NCI-H774 (cell line): ENCODE measurements at places on chromosomes 1 and 21.

DNA sequence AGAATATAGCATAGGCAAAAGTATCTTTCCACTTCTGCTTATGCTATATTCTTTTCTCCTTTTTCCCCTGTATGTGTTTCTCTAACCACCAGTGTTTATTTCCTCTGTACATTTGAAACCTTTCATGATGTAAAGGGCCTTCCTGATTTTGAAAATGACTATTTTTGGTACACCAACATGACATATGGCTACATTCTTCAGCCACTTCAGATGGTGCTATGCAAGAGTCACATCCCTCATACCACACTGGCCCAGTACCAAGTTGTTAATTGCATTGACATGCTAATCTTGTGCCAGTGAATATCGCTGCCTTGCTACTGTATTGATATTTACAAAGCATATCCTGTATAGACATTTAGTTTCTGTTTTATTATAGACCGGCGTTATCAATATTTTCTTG, 408.7 kb downstream of the NCAM2 start:
- DNase-seq, result no peak

GRCh38 chr1:116847688-116848531, 61.8 kb upstream of the PTGFRN start:
- DNase-seq, result no peak

GRCh38 chr1:237199026-237199425, 157.0 kb downstream of the RYR2 start:
- DNase-seq, result no peak

DNA sequence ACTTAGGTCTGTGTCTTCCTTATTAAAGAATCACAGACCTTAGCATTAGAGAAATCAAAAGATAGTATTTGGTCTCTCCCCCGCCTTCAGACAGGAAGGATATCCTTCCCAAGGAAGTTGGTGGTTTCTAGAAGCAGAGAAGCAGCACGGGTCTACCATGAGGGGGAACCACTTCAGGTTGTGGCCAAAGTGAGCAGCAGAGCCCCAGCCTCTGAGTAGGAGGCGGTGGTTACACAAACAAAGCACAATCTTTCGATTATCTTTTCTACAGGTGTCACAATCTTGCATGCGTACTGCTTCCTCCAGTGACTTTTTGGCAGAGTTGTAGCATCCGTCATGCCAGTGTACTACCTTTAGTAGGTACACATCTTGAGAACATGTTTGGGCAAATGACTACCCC, 8.8 kb downstream of the PGLYRP4 start:
- DNase-seq, result no peak

DNA sequence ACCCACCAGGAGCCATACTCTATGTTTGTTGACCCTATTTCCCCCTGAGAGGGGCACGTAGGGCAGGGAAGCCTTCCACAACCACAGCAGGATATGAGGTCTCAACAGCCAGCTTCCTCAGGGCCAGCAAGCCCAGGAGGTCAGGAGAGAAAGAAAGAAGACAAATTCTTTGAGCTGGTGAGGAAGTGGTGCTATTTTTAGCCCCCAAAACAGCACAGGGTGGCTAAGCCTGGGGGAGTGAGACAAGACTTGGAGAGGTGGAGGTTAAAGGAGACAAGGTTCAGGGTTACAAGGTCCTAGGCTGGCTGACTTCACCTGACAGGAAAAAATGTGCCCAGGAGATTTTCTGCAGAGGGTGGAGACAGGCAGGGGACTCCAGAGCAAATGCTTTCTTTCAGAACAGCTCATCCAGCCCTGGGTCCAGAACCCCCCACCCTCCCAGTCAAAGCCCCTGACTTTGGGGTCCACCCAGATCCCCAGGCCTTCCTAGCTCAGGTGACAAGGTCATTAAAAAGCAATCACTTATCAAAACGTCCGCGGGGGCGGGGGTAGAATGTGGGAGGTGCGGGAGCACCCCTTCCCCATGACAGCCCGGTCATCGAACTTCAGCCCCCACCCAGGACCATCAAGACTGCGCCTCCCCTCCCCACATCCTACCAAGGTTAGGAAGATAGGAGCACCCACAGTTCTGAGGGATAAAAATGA, 1.3 kb downstream of the SV2A start:
- no peak for DNase-seq

DNA sequence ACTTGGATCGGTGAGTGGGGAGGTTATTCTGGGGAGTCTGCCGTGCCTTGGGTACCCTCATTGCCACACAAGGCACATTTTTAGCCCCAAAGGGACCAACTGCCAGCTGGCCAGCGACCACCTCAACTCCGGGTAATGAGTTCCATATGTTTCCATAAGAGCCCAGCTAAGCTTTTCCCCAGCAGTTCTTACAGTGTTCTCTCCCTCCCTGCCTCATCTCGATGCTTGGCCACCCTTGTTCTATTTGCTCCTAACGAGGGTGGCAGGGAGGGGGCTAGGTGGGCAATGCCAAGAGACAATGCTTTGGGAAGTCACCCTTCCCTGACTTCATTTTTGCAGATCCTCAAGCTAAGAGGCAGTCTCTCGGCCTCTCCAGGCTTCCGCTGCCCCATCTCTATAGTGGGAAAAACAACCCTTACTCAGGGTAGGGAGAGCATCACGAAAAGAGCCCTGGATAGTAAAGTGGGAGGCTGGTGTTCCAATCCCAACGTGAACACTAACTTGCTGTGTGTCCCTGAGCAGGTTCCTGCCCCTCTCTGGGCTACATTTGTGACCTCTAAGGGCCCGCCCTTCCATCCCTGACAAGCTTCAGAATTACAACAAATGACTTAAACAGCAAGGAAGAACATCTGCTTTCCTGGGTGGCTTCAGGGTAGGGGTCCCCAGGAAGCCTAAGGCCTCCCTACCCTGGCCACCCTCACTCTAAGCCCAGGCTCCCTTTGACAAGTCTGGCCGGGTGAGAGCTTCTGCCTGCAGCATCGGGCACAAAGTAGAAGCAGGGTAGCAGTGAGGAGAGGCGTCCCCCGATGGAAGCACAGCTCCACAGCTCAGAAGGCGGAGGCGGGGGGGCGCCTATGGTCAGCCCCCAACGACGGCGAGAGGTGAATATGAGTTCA, 5.8 kb downstream of the ID3 start:
- DNase-seq, result no peak

- no peak for DNase-seq
Observed at GRCh38 chr1:41386196-41386663, 25.0 kb downstream of the FOXO6 start.

DNA sequence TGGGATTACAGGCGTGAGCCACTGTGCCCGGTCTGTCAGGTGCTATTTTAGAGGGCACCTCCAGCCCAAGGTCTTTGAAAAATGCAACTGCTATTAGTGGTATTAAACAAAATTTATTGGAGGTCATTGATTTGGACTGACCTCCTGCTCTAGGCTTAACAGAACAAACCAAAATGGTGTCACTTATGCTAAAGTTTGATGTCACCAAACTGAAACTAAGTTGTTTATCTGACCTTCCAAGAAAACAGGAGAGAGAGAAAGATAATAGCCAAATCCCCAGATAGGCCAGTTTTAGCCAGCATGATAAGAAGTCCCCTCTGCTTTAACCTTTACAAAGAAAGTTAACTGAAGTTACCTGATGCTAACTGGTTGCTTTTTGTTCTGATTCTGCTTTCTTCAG, 8.1 kb upstream of the INAVA start:
- no peak for DNase-seq

DNA sequence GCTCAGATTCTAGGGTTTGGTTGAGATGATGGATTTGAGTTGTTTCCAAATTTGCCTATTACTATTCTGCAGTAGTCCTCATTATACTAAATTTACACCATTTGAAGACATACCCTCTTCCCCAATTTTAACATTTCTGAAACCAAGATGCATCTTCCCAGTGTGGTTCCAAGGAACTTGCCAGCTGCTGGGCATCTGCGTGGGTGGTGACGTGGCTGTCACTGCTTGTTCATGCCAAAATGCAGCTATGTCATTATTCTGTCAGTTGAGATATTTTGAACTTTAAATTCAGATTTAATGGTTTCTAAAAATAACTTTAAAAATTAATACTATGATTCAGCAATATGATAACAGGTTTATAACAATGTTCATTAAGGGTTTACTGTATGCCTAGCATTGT, 1.2 kb downstream of the ZFP69 start:
- DNase-seq, result no peak

DNA sequence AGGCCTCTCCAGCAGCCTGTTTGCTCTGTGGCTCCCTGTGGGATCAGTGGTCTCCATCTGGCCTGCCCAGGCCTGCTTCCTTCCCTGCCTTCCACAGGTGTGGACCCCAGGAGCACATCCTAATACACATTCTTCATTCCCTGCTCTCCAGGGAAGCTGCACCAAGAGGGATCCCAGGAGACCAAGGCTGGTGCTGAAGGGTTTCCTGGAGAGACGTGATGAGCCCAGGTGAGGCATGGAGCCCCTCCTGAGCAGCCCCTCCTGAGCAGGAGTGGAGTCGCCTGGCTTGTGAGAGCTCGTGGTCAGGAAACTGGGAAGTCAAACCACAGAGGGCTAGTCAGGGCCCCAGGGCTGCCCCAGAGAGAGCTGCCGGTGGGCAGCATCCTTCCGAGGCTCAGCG, 561.4 kb downstream of the MATN1 start:
- no peak for DNase-seq

DNA sequence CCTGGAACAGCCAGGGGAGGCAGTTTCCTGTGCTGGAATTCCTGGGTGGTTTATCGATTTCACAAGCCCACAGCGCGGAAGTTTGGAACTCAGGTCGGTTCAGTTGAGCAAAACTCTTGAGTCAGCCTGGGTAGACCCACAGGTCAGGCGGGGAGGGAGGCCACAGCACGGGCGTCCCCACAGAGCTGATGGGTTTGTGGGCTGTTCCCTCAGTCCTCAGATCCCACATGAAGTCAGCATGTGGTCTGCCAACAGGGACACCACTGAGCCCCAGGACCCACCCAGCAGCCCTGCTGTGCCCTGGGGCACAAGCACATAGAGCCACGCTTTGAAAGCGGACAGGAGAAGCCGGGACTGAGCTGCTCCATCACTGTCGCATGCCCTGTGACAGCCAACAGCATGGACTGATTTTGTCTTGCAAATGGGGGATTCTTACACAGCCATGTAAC, 17.4 kb downstream of the BMP8A start:
- DNase-seq, result no peak

GRCh38 chr1:184510110-184510509, 123.3 kb downstream of the C1orf21 start:
- DNase-seq, result no peak

DNA sequence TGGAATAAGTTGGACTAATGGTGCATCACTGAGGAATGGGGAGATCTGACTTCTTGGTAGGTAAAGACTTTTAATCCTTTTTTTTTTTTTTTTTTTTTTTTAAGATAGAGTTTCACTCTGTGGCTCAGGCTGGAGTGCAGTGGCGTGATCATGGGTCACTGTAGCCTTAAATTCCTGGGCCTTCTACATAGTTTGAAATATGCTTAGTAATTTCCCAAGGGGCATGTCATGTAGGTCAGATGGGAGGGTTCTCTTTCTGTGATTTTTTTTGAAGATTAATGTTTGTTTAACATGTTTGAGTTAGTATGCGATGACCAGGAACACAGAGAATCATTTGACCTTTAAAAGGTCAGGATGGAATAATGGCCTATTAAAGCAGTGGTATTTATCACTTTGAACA, 129.1 kb downstream of the S1PR1 start:
- no peak for DNase-seq

DNA sequence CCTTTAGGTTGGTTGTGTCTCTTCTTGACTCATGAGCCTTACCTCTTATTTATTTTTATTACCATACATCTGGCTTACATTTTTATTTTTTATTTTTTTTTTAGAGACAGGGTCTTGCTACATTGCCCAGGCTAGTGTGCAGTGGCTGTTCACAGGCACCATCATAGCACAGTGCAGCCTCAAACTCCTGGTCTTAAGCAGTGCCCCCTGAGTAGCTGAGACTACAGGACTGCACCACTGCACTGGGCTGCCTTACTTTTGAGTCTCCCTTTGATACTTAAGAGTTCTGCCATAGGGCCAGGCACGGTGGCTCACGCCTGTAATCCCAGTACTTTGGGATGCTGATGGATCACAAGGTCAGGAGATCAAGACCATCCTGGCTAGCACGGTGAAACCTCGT, 76.4 kb upstream of the MACF1 start:
- no peak for DNase-seq

DNA sequence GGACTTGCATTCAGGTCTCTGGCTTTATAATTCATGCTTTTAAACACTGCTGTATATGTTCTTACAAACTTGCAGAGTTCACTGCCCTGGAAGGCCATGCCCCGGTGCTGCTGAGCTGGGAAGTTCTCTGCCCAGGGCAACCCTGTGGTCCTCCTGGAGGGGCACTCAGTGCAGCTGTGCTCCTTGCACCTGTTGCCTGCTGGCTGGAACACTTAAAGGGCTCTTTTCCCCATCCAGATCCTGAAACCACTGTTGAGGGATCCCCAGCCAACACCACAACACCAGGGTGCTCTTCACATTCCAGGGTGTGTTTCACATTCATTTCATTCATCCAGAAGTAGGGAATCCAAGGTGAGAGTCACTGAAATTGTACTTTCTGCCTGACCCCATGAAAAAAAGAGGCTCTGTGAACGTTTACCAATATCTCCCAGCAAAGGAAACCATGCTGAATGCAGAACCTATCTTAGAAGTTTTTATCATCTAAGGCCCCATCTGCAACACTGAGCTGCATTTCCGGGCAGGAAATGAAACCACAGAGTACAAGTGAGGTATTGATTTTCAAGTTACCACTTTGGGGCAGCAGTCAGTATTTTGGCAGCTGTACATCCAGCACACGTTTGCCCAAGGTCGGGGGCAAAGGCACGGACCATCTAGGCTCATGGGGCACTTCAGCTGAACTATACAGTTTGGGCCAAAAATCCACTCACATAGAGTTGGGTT, 16.4 kb upstream of the KIAA0040 start:
- no peak for DNase-seq

- DNase-seq, result no peak
Observed at GRCh38 chr1:102466487-102466886, 469.8 kb upstream of the OLFM3 start.

GRCh38 chr1:96028071-96028470, 693.5 kb upstream of the PTBP2 start:
- DNase-seq, result no peak

DNA sequence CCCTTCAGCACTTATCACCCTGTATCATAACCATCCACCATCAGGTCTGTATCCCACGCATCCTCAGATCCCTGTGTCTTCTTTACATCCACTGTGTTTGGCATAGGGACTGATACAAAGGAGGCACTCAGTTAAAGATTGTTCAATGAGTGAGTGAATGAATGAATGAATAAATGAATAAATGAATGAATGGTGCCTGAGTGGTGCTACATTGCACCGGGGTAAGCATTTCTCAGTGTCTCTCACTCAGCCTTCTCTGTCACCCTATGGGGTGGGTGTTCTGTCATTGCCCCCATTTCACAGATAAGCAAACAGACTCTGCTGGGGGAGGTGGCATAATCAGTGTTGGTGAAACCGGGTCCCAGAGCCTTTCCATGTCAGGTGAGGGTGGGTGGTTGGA, 56.6 kb upstream of the ID3 start:
- DNase-seq, result no peak

DNA sequence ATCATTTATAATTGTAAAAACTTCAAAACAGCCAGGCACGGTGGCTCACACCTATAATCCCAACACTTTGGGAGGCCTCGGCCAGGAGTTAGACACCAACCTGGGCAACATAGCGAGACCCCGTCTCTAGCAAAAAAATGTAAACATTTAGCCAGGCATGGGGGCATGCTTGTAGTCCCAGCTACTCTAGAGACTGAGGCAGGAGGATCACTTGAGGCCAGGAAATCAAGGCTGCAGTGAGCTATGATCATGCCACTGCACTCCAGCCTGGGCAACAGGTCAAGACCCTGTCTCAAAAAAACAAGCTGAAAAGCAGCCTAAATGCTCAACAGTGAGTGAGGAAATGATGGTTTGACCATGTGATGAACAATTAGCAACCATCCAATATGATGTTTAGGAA, 7.3 kb downstream of the C1orf167 start:
- DNase-seq, result no peak

GRCh38 chr1:70465911-70466310, 54.8 kb downstream of the CTH start:
- no peak for DNase-seq
